ENCODE measurements at places on chromosomes 1 and 21. TPM values are rescaled to one million over a fixed set of nuclear protein-coding genes. Genes with fewer than 3 reads are reported as not detected.

The LCE6A gene
- total RNA-seq = not detected

The SPRR4 gene
- not detected for total RNA-seq

The TLR5 gene
- 0.11 TPM for total RNA-seq

The CAMK2N1 gene
- total RNA-seq = 0.67 TPM

The RUNX3 gene
- total RNA-seq = 180 TPM

The ZNF695 gene
- total RNA-seq = 2.6 TPM

The SMIM12 gene
- total RNA-seq = 36.6 TPM

The DMRTA2 gene
- not detected for total RNA-seq

The CFHR1 gene
- total RNA-seq = not detected

The GREM2 gene
- not detected for total RNA-seq

The H6PD gene
- total RNA-seq = 7.8 TPM

The ATP5PF gene
- total RNA-seq = 154 TPM

The SLC35F3 gene
- 3.1 TPM for total RNA-seq

GRCh38 chr1:35914717-35915116, 16.2 kb upstream of the AGO3 start:
- no peak for DNase-seq

DNA sequence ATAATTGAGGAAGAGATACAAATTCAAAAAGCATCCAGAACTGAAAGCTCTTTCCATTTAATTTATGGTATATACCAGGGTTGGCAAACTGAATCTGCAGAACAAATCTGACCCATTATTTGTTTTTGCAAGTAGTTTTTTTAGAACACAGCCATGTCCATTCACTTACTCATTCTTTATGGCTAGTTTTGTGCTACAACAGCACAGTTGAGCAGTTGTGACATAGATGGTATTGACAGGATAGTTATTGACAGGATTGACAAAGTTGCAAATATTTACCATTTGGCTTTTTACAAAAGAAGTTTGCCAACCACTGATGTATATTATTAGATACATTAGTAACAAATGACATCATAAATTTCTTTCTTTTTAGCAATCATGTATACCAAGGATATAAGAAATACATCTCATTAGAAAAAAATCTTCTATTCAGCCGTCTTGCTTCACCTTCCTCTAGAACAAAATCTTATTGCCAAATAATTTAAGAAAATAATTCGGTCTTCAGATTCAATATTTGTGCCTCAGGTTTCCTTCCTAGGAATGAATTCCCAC, 9.4 kb downstream of the ADAMTS1 start:
- DNase-seq = no peak

- DNase-seq = no peak
Measured at GRCh38 chr1:111133866-111134265, 6.0 kb downstream of the DRAM2 start.

- no peak for DNase-seq
Measured at GRCh38 chr1:20083178-20083944, 13.4 kb downstream of the PLA2G5 start.

GRCh38 chr1:168261390-168261789, 19.3 kb upstream of the TBX19 start:
- DNase-seq = no peak

GRCh38 chr1:42136466-42136865, 16.7 kb upstream of the GUCA2B start:
- DNase-seq = no peak

DNA sequence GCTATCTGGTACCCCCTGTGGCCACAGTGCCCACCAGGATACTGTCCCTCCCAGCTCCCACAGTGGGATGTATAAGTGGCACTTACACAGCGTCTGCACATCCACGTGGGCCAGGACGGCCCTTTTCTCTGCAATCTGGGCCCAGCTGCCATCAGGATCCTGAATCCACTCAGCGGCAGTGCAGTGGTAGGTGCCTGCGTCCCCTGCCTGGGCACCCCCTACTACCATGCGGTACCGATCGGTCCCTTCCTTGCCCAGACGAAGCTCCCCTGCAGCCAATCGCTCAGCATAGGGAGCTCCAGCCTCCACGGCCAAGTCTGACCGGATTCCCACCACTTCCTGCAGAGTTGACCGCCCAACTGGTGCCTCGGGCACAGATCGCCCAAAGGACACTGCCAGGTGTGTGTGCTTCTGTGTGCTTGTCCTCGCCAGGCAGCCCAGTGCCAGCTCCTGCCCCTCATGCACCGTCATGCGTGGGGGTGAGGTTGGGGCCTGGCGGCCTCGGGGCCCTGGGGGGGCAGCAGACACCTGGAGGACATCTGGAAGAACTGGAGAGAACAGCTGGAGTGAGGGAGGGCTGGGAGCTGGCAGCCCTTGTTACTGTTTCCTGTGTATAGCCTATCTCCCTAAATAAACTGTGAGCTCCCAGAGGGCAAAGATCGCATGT, 4.7 kb downstream of the IGSF8 start:
- no peak for DNase-seq

DNA sequence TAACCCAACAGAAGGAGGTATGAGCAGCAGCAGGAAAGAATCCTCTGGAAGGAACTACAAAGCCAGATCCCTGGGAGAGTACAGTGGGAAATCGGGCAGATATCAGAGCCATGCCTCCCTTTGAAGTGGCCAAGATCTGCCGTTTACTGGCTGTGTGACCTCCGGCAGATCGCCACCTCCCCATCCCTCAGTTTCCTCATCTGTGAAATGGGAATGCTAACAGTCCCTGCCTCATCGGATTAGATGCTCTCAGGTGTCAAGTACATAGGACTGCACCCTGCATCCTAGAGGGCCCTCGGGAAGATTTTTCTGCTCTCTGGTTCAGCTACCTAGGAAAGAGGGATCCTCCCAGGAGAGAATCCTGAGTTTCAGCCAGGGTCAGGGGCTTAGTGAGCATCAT, 60.6 kb upstream of the EFHD2 start:
- no peak for DNase-seq

- no peak for DNase-seq
Measured at GRCh38 chr1:8520483-8520966, 202.6 kb downstream of the SLC45A1 start.

- peak; percentile 87 for DNase-seq
Measured at GRCh38 chr1:202162047-202162417, 1.6 kb upstream of the PTPN7 start.

DNA sequence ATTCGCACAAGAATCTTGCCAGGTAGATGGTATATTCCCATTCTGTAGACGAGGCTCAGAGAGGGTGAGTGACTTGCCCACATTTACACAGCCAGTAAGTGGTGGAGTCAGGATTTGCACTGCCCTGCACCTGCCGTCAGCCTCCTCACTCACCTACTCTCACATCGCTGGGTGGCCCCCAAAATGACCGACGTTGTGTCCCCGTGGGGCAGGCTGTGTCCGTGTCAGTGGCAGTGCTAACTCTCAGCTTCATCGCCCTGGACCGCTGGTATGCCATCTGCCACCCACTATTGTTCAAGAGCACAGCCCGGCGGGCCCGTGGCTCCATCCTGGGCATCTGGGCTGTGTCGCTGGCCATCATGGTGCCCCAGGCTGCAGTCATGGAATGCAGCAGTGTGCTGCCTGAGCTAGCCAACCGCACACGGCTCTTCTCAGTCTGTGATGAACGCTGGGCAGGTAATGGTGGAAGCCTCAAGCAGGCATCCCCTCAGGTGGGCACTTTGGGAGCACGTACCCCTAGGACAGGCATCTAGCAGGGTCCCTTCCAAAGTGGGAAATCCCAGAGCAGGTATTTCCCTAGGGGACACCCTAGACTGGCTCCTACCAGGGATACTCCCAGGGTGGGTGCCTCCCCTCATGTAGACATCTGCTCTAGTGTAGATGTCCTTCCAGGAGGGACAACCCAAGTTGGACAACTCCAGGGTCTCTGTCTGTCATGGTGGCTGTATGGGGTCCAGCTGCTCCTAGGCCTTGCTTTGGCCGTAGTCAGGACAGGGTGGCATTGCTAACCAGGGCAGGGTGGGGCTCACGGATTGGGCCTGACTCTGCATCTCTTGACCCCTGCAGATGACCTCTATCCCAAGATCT, 3.4 kb downstream of the HCRTR1 start:
- DNase-seq = no peak

DNA sequence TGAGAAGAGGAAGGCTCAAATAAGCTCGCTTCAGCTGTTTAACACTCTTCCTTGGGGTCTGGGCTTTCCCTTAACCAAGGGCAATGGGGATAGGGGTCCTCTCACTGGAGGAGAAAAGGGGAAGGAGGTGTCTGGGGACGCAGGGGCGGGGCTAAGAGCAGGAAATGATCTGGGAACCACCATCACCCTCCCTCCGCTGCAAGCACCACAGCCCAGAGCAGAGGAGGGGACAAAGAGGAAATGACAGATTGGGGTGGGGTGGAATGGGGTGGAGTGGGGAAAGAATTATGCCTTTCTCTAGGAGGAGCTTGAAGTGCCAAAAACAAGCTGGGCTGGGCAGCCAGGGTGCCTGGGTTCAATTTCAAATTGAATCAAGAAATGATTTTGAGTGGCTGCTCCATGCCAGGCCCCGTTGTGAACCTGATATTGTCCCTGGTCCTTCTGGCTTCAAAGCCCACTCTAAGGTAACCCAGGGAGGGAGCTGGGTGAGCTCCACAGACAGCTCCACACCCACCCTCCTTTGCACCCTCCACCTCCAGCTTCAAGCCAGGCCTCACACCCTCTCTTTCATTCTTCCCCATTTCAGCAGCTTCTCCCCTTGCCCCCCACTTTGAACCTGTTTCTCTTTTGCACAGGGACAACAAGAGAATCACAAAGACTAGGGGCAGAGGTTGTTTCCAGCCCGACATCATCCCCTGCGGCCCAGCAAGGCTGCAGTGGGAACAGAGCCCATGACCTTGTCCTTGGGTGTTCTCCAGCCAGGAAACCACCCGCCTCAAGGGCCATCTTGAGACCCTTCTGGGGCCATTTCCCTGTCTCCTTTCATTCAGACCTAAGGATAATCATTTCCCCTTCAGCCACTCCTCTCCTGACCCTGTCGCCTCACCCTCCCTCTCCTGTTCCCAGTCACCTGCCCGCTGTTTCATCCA, 1.1 kb downstream of the ARHGAP30 start:
- DNase-seq = peak; percentile 92

DNA sequence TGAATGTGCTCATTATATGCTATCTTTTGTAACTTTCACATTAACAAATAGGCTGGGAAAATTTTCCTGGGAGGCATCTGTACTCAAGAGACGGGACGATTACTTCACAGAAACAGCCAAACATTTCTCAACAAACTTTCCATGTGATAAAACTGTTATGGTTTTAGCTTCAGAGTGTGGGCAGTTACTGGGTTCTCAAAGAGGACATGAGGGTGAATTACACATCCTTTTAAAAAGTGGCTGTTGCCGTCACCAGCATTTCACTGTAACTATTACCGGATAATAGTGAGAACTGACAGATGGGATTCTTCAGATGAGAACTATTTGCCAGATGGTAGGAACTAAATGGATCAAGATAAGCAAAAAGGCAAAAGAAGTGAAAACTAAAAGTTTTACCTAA, 109.1 kb downstream of the APP start:
- no peak for DNase-seq

- DNase-seq = no peak
Measured at GRCh38 chr1:177915641-177916040, 54.2 kb downstream of the SEC16B start.

DNA sequence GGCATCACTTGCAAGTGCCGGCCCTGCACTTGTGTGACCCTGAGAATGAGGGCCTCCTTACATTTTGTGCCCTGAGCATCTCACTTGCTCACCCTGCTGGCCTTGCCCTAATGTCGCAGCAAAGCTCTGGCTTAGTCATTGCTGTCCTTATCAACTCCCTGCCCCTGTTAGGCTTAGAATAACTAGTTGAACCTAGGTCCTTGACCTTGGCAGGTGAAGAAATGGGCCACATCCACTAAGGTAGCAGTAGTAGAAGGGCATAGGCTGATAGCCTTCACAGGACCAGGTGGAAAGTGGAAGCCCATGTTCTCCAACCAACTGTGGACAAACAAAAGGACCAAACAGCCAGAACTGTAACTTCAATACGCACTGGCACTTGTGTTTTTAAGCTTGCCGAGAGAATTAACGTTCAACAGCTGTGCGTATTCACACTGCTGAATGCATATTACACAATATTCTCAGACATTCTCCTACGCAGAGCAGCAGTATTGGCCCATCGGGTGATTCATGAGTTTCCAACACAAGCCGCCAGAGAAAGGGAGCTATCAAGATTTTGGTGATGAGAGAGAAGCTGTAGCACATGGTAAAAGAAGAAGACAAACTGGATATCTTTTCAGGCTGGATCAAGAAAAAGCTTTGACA, 27.7 kb upstream of the PTGFRN start:
- peak; percentile 66 for DNase-seq

- DNase-seq = no peak
Measured at GRCh38 chr1:50123071-50123470, 14.4 kb downstream of the ELAVL4 start.

DNA sequence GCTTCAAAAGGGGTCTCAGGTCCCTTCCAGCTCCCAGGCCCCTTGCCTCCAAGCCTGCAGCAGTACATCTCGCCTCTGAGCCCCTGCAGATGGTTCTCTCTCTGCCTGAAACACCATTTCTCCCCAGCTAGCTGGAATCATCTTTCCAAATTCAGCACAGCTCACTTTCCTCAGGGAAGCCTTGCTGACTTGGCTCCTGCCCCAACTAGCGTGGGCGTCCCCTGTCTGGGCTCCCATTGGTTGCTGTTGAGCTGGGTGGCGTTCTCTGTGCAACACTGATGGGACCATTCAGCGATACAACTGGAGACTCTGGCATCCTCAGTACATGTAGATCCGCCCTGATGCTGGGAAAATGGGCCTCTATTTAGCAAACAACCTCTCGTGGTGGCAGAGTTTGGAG, 141.3 kb upstream of the IGSF21 start:
- DNase-seq = no peak

DNA sequence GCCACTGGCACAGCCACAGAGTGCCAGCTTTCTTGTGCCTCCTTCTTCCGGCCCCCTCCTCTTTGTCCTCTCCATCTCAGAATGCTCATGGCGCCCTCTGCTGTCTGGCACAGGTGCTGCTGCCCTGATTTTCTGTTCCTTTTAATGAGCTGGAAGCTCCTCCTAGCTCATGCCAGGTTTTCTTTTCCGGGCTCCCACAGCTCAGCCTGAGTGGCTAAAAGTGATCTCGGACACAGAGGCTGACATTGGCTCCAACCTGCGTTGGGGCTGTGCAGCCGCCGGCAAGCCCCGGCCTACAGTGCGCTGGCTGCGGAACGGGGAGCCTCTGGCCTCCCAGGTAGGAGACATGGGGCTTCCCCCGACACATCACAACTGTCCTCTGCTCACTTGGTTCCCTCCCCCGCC, 18.7 kb downstream of the CNTN2 start:
- DNase-seq = peak; percentile 83

DNA sequence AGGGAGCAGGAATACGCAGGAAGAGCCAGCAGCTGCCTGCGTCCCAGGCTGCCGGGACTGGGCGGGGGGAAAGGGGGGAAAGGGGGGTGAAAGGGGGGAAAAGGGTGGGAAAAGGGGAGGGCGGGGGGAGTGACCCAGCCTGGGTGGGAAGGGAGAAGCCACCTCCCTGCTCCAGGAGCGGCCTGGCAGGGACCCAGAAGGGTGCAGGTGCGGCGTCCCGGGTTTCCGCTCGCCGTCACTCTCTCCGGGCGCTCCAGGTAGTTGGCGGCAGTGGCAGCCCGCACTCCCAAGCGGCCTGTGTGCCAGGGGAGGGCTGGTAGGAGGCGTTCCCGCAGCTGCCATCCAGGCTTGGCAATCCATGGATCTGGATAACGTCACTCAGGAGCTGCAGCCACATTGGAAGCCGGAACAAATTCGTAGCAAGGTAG, 141.0 kb upstream of the NGF start:
- no peak for DNase-seq
